AML-193 (cell line): ENCODE measurements at places on chromosomes 2 and 18.

- no peak for DNase-seq
Observed at GRCh38 chr2:159093497-159093896, 125.1 kb downstream of the TANC1 start.

GRCh38 chr2:129174143-129174542, 805.3 kb upstream of the RAB6C start:
- no peak for DNase-seq

GRCh38 chr18:55511277-55511676, 76.7 kb downstream of the TCF4 start:
- no peak for DNase-seq

- no peak for DNase-seq
Observed at GRCh38 chr18:58288921-58289797, 245.1 kb downstream of the NEDD4L start.

- DNase-seq: no peak
Observed at GRCh38 chr2:168944065-168944464, 43.0 kb downstream of the G6PC2 start.

DNA sequence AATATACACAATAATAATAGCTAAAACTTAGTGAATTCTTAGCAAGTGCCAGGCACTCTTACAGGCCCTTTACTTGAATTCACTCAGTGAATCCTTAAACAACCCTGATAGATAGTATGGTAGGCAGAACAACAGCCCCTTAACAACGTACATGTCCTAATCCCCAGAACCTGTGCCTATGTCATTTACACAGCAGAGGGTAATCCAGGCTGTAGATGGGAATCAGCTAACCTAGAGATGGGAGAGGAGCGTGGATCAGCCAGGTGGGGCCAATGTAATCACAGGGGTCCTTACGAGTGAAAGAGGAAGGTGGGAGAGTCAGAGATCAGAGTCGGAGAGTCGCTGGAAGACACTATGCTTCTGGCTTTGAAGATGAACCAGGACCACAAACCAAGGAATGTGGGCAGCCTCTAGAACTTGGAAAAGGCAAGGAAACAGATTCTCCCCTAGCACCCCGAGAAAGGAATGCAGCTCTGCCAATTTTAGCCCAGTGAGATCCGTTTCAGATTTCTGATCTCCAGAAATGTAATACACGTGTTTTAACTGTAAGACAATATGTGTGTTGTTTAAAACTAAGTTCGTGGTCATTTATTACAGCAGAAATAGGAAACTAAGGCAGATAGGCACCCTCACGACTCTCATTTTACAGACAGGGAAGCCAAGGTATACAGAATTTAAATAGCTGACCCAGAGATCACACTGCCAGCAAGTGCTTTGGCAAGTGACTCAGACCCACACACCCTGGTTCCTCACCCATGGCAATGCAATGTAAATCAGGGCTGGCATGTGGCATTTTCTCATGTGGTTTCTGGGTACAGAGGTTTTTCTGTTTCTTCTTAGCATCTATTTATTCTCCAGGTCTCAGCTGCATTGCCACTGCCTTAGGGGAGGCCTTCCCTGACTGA, 68.9 kb downstream of the DOCK10 start:
- no peak for DNase-seq

GRCh38 chr2:9844036-9844483, 786 bp downstream of the TAF1B start:
- DNase-seq: no peak

DNA sequence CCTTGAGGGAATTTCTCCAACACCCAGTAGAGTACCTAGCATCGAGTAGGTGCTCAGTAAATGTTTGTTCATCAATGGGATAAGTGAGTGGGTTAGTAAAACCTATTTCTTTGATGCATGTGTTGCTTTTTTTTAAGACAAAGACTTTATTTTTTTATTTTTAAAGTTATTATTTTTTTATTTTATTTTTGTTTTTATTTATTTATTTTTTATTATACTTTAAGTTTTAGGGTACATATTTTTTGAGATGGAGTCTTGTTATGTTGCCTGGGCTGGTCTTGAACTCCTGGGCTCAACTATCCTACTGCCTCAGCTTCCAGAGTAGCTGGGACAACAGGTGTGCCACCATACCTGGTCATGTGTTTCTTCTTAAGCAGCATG, 20.8 kb downstream of the PLEK start:
- DNase-seq: no peak

DNA sequence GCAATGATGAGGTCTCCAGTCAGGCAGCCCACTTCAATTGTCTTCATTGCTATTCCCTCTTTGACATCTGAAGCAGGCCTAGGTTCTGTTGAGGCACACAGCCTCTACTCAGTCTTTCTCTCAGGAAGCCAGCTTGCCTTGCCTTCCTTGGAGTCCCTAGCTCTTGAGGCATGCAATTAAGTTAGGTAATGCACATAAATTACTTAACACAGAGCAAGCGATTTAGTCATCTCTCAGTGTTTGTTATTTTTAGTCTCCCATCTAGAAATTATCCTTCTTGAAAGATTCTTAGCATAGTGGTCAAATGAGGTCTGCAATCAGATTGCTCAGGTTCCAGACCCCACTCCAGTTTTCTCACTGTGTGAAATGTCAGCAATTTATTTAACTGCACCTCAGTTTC, 32.0 kb downstream of the SULT1C4 start:
- DNase-seq: no peak

GRCh38 chr2:241858206-241859016, at the start of gene PDCD1:
Gene PDCD1 (minus strand): TSS chr2:241858894. CDS start chr2:241858838, 56 bp downstream.
- no peak for DNase-seq

- DNase-seq: no peak
Observed at GRCh38 chr2:205965707-205966106, 120.3 kb downstream of the INO80D start.

DNA sequence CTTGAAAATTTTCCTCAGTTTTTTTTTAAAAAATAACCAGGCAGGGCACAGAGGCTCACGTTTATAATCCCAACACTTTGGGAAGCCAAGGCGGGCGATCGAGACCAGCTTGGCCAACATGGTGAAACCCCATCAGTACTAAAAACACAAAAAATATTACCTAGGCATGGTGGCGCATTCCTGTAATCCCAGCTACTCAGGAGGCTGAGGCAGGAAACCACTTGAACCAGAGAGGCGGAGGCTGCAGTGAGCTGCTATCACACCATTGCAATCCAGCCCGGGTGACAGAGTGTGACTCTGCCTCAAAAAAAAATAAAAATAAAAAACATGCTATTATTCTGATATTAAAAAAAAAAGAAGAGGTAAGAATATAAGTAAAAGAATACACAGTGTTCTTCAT, 191.0 kb downstream of the ZEB2 start:
- DNase-seq: no peak

- no peak for DNase-seq
Observed at GRCh38 chr2:207896525-207897285, 127.0 kb upstream of the FZD5 start.

DNA sequence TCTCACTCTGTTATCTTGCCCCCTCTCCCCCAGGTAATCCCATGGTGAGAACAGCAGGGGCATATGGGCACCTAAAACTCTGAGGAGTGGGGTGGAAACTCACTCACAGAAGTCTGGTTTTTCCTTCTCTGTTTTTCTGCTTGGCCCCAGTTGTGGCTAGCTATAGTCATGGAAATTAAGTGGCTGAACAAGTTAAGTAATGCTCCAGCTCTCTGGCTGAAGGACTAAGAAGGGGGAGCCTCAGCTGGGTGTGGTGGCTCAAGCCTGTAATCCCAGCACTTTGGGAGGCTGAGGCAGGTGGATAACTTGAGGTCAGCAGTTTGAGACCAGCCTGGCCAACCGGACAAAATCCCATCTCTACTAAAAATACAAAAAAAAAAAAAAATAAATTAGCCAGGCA, 261.0 kb downstream of the TPGS2 start:
- DNase-seq: no peak

- DNase-seq: peak; percentile 12
Observed at GRCh38 chr2:240586919-240587800, 626 bp downstream of the CAPN10 start.

DNA sequence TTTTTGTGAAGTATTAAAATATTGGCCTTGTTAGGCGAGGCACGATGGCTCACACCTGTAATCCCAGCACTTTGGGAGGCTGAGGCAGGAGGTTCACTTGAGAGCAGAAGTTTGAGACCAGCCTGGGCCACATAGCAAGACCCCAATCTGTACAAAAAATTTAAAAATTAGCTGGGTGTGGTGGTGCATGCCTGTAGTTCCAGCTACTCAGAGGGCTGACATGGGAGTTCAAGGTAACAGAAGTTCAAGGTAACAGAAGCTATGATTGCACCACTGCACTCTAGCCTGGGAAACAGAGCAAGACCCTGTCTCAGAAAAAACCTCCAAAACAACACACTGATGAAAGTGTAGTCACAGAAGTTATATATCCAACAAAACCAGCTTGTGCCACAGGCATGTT, 39.8 kb downstream of the IMPA2 start:
- DNase-seq: no peak

DNA sequence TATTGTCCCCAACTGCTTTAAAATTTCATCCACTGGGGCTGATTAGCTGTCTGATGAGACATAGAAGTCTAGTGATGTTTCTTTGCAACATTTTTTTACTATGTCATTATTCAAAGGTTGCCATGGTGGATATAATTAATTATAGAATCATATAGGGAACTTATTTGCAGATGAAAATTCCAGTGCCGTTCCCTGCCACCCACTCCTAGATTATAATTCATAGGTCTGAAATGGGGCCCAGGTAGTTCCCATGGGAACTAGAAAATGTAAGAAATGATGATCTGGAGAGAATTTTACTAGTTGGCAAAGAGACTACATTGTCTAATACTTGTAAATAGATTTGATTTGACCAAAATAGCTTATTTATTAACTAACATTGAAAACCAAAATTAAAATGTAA, 1496.5 kb upstream of the NXPH2 start:
- DNase-seq: no peak

DNA sequence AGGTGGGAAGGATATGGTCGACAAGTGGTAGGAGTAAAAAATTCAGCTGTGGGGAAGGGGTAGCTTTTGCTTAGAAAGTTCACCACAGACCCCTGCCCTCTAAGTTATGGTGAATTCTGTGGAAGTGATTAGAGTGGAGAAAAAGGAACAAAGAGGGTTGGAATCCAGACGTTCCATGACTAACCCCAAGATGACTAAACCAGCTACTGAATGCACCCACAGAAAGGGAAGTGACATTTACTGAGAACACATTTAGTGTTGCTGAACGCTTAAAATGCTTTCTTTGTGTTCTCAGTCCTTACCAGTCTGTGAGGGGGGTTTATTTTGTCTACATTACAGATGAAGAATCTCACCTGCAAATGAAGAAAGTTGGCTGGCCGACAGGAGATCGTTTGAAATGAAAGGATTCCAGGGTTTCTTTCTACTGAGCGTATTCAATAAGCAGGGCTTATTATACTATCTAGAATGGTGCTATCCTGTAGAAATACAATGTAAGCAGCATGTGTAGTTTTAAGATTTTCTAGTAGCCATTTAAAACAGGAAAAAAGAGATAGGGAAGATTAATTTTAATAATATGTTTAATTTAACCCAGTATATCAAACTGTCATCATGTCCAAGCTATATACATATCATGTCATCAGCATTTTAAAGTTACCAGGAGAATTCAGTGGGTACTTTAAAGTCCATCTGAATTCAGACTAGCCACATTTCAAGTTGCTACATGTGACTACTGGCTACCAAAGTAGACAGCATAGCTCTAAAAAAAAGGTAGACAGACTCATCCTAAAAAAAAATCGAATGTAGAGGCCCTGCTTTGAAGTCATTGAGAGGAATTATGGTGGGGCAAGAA, 60.1 kb downstream of the LIMS1 start:
- DNase-seq: peak; percentile 92

GRCh38 chr2:46062637-46063412, 234.4 kb upstream of the EPAS1 start:
- DNase-seq: peak; percentile 47

DNA sequence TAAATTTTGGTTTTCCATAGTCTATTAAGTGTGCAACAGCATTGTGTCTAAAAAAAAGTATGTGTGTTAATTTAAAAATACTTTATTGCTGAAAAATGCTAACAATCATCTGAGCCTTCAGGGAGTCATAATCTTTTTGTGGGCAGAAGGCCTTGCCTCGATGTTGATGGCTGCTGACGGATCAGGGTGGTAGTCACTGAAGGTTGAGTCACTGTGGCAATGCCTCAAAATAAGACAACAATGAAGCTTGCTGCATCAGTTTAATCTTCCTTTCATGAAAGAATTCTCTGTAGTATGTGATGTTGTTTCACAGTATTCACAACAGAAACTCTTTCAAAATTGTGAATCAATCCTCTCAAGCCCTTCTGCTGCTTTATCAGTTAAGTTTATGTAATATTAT, 31.3 kb downstream of the HDHD2 start:
- no peak for DNase-seq

DNA sequence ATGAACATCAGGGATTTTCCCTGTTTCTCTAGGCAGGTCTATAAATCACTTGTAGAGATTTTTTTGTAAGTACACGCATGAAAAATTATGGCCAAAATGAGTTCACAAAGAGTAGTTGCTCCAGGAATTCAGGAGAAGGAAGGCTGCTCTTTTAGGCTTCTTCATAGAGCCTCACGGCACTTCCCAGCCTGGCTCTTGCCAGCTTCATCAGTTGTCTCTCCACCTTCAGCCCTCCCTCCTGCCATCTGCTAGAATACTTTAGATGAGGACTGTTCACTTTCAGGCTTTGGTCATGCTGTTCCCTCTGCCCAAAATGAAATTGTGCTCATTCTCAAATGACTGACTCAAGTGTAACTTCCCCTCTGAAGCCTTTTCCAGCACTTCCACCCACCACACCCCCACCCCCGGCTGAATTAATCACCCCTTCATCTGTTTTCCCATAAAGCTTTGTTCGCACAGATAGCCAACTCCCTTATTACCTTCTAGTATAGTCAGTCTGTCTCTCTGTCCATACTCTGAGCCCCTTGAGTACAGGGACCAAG, 1.8 kb upstream of the ABCA12 start:
- DNase-seq: no peak

DNA sequence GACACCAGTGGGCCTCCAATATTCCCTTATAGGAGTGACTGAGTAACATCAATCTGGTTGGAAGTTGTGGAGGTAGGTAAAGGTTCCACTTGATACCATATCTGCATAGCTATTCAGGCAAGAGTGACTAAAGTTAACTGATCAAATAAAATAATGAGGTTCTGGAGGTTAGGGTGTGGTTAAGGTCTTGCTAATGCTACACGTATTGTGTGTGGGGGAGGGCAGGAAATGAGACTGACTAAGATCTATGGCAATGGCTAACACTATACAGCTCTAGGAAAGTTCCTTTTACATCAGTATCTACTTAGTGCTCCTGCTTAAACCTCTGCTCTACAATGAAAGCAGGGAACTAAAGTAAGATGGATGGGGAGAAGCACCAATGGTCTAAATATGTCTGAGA, 149.1 kb upstream of the MGAT5 start:
- no peak for DNase-seq
